ENCODE measurements at places on chromosomes 7 and 10. TPM values are rescaled to one million over a fixed set of nuclear protein-coding genes. Genes with fewer than 3 reads are reported as not detected.

GRCh38 chr10:75263806-75264205, 28.0 kb upstream of the COMTD1 start:
- DNase-seq, result no peak
- H3K27me3 ChIP-seq, result no peaks in the 10 kb centered on the region
- no peak overlapping the region for H3K27ac ChIP-seq
- no peak overlapping the region for H3K4me3 ChIP-seq
- no peaks in the 10 kb centered on the region for H3K36me3 ChIP-seq
- H3K4me1 ChIP-seq, result no peaks in the 10 kb centered on the region

Gene KAT6B
- 24.2 TPM for total RNA-seq

- no peak overlapping the region for H3K27ac ChIP-seq
- H3K4me3 ChIP-seq, result no peak overlapping the region
- DNase-seq, result no peak
- no peaks in the 10 kb centered on the region for H3K36me3 ChIP-seq
- peaks cover 35% of the 10 kb centered on the region for H3K4me1 ChIP-seq
These were observed 68.3 kb upstream of the SMNDC1 start for GRCh38 chr10:110373059-110373458.

DNA sequence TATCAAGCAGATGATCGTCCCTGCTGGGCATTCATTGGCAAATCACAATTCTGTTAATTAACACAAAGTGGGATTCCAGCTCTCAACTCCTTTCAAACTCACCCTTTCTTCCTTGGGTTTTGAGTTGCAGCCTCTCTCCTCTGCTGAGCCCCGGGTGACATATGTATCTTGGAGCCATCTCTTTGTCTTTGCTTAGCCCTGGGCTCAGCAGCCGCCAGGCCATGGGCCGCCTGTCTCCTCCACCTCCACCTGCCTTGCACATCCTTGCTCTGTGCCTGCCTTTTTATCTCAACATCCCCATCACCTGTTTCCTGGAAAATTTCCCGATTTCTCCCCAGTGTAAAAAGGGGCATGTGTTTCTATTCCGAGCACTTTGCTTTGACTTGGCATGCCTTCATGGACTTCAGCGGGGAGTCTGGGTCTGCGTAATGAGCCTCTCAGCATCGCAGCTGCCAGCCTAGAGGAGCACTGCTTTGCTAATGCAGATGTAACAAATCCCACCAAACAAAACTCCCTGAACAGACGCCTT, 141.3 kb upstream of the AGK start:
- no peak for DNase-seq
- H3K27ac ChIP-seq, result no peak overlapping the region

DNA sequence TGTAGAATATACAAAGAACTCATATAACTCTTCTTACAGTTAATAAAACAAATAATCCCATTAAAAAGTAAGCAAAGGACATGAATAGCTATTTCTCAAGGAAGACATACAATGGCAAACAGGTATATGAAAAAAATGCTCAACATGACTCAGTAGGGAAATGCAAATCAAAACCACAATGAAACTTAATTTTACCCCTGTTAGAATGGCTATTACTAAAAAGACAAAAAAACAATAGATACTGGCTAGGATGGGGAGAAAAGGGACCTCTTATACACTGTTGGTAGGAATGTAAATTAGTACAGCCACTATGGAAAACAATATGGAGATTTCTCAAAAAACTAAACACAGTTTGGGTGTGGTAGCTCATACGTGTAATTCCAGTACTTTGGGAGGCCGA, 37.8 kb downstream of the HERPUD2 start:
- H3K4me3 ChIP-seq, result no peak overlapping the region
- peaks cover 42% of the 10 kb centered on the region for H3K4me1 ChIP-seq
- DNase-seq, result no peak
- H3K27me3 ChIP-seq, result no peaks in the 10 kb centered on the region

Gene FGF8
- total RNA-seq, result not detected

GRCh38 chr7:37494926-37495325, 46.3 kb upstream of the ELMO1 start:
- DNase-seq, result no peak
- no peak overlapping the region for H3K27ac ChIP-seq
- no peaks in the 10 kb centered on the region for H3K27me3 ChIP-seq

Gene MTURN
- total RNA-seq, result 4.0 TPM

Gene CREM
- total RNA-seq, result 190 TPM

Gene INA
- total RNA-seq, result 0.87 TPM

DNA sequence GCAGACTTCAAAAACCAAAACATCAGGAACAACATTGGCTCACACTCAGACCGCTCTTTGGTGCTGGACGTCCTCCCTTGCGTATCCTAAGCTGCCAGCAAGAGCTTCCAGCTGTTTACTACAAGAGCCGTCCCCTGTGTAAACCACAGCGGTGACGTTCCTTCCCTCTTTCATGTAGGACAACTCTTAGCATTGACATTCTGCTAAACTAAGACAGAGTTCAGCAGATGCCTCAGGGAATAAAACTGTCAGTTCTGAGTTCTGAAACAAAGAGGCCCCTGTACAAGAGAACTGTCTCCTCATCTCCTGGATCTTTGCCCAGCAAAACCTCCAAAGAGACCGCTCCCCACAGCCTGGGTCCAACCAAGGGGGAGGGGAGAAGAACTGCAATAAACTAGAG, 57.8 kb upstream of the OPALIN start:
- no peak overlapping the region for H3K4me3 ChIP-seq
- DNase-seq, result no peak
- H3K27me3 ChIP-seq, result peaks cover 8% of the 10 kb centered on the region
- H3K27ac ChIP-seq, result no peak overlapping the region

DNA sequence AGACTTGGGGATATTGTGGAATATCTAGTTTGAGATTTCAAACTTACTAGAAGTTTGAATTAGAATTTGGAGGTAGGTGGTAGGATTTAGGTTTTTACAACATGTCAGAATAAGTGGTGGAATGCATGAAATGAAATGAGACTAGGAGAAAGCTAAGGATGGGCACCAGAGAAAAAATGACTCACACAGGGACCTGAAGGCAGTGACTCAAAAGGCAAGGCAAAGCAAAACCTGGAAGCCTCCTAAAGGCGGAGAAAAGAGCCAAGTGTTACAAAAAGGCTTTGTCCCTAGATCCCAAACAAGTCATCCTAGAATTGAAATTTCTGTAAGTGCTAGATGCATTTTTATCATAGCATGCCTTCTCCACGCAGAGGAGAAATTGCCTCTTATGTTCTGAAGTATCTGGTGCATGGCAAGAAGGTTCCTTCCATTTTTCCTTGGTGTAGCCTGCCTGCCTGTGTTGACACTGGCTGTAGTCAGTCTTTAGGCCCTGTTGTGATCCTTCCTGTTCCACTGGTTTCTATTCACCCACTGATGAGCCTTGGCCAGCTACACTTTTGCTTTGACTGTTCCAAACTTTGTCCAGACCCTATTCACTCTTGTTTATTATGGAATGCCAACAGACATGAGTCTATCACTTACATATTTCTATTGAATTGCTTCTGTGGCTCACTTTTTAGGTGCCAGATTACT, 109.3 kb downstream of the ETV1 start:
- no peak for DNase-seq
- no peaks in the 10 kb centered on the region for H3K36me3 ChIP-seq
- H3K4me3 ChIP-seq, result no peak overlapping the region
- no peak overlapping the region for H3K27ac ChIP-seq
- no peaks in the 10 kb centered on the region for H3K4me1 ChIP-seq
- no peaks in the 10 kb centered on the region for H3K27me3 ChIP-seq

Gene SPAM1
- total RNA-seq, result not detected

GRCh38 chr7:87091487-87092066, 32.1 kb upstream of the ELAPOR2 start:
- no peak overlapping the region for H3K27ac ChIP-seq
- H3K4me1 ChIP-seq, result no peaks in the 10 kb centered on the region
- H3K27me3 ChIP-seq, result no peaks in the 10 kb centered on the region
- no peak for DNase-seq
- H3K36me3 ChIP-seq, result no peaks in the 10 kb centered on the region

DNA sequence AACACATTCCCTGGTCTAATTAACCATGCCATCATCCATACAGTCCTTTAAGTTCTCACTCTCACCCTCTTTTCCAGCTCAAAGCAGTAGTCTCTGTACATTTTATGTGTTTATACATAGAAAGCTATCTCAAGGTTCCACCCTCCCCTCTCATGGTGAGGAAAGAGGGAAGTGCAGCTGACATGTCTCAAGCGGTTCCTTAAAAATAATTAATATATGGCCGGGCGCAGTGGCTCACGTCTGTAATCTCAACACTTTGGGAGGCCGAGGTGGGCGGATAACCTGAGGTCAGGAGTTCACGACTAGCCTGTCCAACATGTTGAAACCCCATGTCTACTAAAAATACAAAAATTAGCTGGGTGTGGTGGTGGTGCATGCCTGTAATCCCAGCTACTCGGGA, 36.7 kb downstream of the ZC3HAV1 start:
- peaks cover 84% of the 10 kb centered on the region for H3K36me3 ChIP-seq
- H3K4me1 ChIP-seq, result peaks cover 45% of the 10 kb centered on the region
- H3K4me3 ChIP-seq, result peak overlapping the region; percentile 46
- DNase-seq, result no peak
- no peaks in the 10 kb centered on the region for H3K27me3 ChIP-seq
- peak overlapping the region; percentile 71 for H3K27ac ChIP-seq

DNA sequence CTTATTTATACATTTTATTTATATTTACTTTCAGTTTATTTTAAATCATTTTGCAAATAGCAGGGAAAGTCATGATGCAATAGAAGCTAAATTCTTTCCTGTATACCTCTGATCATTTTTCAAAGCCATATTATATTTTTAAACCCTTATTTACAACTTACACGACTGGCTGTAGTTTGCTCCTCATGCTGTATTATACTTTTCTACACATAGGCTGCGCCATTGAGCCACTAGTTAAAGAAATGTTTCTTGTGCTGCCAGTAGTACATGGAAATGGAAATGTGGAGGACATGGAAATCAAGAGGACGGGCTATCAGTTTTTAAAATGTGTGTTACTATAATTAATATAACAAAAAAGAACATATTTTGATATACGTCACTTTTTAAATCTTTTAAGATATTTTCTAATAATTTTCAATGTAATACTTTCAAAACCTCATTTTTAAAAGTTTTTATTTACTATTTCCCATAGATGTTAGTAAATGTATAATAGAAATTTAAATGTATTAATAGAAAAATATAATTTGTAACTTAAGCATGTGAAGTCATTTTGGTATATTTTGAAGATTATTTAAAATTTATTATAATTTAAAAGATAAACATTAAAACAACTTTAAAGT, 118.5 kb downstream of the VTI1A start:
- no peaks in the 10 kb centered on the region for H3K36me3 ChIP-seq
- no peak for DNase-seq
- no peaks in the 10 kb centered on the region for H3K27me3 ChIP-seq
- no peak overlapping the region for H3K4me3 ChIP-seq
- no peaks in the 10 kb centered on the region for H3K4me1 ChIP-seq
- no peak overlapping the region for H3K27ac ChIP-seq

- peaks cover 4% of the 10 kb centered on the region for H3K4me1 ChIP-seq
- DNase-seq, result no peak
- H3K4me3 ChIP-seq, result no peak overlapping the region
- H3K36me3 ChIP-seq, result no peaks in the 10 kb centered on the region
- no peaks in the 10 kb centered on the region for H3K27me3 ChIP-seq
- H3K27ac ChIP-seq, result no peak overlapping the region
These were observed 115.2 kb downstream of the HIP1 start for GRCh38 chr7:75623390-75624133.

- peaks cover 10% of the 10 kb centered on the region for H3K4me1 ChIP-seq
- H3K4me3 ChIP-seq, result no peak overlapping the region
- H3K36me3 ChIP-seq, result no peaks in the 10 kb centered on the region
- H3K27ac ChIP-seq, result no peak overlapping the region
- DNase-seq, result no peak
These were observed 39.2 kb upstream of the ASL start for GRCh38 chr7:66036382-66036781.

Gene NKX2-3
- total RNA-seq, result not detected

- H3K4me3 ChIP-seq, result no peak overlapping the region
- H3K4me1 ChIP-seq, result peaks cover 7% of the 10 kb centered on the region
- DNase-seq, result no peak
- no peaks in the 10 kb centered on the region for H3K36me3 ChIP-seq
These were observed 93.1 kb downstream of the ADARB2 start for GRCh38 chr10:1644191-1644711.

- no peaks in the 10 kb centered on the region for H3K27me3 ChIP-seq
- no peak overlapping the region for H3K4me3 ChIP-seq
- no peaks in the 10 kb centered on the region for H3K4me1 ChIP-seq
- no peaks in the 10 kb centered on the region for H3K36me3 ChIP-seq
These were observed 56.8 kb upstream of the CD36 start for GRCh38 chr7:80581486-80582260.

Data from activated T-helper 2 cell treated with anti-CD3 and anti-CD28 coated beads, Interferon-gamma antibody, Interleukin-2, Interleukin-4, amounts not matched to agents 10 μg/mL and 5 μg/mL and 100 μg/mL, durations not matched to agents 14 hours and 24 hours and 36 hours (primary cell).